ENCODE measurements at places on chromosomes 2 and 18.

- peak; percentile 18 for DNase-seq
Observed at GRCh38 chr18:41543815-41544214, 411.2 kb upstream of the PIK3C3 start.

GRCh38 chr2:10878268-10878915, 33.3 kb upstream of the KCNF1 start:
- no peak for DNase-seq

DNA sequence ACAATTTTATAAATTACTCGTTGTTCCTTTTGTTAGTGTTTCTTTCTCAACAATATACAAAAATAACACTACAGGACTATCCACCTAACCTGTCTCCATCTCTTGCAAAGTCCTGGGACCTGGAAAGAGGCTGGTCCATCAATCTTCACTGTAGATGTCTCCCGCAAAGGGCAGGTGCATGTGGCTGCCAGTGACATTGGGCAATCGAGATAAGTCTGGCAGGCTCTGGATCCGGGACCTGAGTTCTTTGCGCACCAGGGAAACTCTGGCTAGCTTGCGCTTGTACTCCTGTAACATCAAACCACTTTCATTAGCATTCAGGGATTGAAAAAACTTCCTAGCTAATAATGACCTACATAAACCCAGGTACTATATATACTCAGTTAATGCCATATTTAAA, 20.5 kb downstream of the RMP24 start:
- no peak for DNase-seq

GRCh38 chr2:85585781-85586105, 1.5 kb downstream of the VAMP5 start:
- DNase-seq, result no peak

GRCh38 chr2:96747061-96747617, 7.3 kb upstream of the LMAN2L start:
- DNase-seq, result no peak

DNA sequence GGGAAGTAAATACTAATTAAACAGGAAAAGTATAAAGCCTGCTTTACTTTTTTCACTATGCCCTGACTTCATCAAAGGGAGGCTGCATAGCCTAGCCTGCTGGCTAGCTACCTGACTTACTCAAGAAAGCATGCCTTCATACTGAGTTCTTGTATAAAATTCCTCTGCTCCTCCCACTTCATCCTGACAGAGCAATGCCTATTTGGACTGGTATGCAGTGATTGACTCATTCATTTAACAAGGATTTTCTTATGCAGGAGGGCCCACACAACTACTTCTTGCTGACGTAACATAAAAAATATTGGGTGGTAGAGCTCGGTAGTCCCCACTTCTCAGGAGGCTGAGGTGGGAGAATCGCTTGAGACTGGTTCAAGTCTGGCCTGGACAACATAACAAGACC, 70.5 kb downstream of the PRPF40A start:
- no peak for DNase-seq

DNA sequence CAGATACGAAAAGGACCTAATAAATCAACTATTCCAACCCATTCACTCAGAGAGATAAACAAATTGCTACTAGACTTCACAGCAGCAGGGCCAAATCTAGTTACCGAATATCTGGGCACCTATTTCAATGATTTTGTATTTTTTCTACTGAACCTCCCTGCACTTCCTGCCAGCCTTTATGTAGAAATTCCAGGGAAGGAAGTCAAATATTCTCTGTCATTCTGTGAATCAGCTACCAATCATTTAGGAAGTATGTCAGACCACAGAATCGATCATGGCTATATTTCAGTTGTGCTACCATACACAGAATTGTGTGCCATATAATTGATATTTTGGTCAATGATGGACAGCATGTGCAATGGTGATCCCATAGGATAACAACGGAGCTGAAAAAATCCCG, 109.6 kb upstream of the SPOPL start:
- no peak for DNase-seq

DNA sequence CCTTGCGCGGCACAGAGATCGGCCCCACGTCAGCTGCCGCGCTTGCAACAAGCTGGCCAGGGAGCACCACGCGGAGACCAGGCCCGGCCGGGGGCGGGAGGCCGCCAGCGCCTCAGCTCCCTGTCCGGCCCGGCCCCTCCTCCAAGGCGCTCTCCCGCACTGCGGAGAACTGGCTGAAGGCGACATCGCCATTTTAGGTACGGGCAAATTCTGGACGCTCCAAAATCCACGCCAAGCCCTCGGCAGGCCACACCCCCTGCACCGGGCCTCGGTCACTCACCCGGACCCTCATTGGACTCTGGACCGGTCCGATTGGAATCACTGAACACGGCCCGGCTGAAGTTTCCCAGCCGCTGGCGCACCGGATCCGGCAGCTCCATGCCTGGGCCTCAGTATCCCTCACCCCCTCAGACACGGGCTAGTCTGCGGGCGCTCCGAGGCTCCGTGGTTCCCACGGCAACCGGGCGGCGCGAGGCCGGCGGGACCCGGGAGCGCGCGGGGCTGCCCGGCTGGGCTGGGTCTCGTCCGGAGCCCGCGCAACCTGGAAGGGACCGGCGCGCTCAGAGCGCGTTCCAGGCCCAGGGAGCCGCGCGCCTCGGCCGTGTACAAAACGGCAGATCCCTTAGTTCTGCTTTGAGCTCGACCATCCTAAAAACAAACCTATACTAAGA, at the start of gene TMEM17:
TSS of gene TMEM17 (minus strand) at position 446 of the 671 bp plus-strand sequence. CDS start at position 380, 66 bp downstream.
- DNase-seq, result peak; percentile 47

- DNase-seq, result peak; percentile 33
Observed at GRCh38 chr2:234816491-234816890, 135.3 kb upstream of the SH3BP4 start.

- DNase-seq, result no peak
Observed at GRCh38 chr2:71608034-71608433, 154.7 kb downstream of the DYSF start.

- DNase-seq, result no peak
Observed at GRCh38 chr2:127620866-127621265, 25.1 kb upstream of the GPR17 start.

DNA sequence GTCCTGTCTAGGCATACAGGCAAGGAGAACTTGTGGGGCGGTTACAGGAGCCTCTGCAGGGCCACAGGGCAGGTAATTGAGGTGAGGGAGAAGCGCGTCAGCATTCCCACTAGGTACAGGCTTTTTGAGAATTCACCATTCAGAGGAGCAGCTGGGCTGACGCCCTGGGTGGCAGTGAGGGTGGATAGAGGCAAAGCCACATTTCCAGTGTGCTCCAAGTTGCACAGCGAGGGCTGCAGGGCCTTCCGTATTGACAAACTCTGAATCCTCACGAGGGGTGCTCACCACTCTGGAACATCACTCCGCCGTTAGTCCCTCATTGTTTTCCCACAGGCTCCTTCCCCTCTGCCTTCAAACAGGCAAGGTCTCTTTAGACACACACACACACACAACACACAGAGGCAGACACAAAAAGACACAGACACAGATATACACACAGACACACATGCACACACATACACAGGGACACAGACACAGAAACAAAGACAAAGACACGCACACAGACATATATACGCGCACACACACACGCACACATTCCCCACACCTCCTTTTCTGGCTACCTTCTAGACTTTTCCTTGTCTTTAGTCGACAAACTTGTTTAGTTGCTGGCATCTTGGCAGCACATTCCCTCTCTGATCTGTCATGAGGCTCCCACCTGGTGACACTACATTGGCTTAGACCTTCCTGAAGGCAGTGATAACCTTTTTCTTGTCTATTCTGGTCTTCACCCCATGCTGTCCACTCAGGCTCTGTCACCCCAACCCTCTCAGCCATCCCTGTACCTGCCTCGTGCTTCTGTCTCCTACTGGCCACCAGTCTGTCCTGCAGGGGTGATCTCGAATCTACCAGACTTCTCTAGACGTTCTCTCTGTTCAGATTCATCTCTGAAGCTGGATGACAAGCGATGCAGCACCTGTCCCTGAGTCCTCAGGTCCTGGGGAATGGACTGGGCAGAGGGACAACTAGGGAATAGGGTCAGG, 136.8 kb downstream of the ALPK2 start:
- no peak for DNase-seq

DNA sequence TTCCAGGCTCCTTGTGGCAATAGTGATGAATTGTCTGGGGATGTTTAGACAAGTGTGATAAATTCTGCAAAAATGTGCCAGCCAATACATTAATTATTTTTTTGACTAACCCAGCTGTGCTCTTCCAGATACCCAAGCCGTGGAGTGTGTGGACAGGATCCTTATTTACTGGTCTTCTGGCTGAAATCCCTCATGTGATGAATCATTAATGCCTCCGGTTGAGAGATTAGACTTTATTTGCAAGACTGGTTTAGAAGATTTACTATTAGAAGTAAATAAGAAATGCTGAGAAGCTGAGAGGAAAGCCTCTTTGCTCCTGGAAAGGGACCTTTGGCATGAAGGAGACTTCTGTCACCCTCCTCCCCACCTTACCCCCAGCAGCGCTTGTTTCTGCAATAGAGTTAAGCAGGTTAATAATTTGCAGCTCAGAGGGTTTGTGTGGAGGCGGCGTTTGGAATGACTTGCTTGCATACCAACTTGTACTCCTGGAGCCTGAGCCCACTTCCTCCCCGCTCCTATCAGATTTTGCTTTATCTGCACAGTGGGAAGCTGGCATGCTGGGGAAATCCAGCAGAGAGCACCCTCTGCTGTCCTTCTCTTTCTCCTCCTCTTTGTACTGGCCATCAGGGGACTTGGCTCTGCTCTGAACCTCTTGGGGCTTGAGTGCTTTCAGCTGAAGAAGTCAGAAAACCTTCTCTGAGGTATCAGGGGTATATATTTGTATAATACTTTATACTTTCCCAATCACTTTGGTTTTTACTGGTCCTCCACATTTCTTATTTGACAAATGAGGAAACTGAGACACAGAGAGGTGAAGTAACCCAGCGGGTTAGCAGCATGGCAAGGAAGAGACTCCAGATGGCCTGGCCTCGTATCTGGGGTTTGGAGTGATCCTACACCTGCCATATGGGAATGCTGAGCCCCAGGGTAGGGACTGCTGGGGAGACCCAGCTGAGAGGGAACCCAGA, 16.3 kb downstream of the SLC3A1 start:
- no peak for DNase-seq

DNA sequence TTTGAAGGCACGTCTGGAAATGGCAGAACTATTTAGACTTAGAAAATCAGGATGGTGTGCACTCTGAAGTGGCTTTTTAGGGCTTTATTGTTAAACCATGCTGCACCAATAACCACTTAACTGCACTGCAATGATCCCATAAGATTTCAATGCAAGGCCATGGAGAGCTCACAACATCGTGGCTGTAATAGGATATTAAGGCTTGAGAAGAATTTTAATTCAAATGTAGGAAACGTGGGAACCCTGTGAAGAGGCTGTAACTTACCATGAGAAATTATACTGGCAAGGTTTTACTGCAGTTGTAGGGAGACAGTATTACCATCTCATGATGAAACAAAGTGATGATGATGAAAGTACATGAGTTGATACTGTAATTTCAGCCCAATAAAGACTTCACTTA, 242.5 kb downstream of the AFF3 start:
- DNase-seq, result no peak

GRCh38 chr2:208101716-208102631, 22.4 kb downstream of the CRYGD start:
- no peak for DNase-seq

DNA sequence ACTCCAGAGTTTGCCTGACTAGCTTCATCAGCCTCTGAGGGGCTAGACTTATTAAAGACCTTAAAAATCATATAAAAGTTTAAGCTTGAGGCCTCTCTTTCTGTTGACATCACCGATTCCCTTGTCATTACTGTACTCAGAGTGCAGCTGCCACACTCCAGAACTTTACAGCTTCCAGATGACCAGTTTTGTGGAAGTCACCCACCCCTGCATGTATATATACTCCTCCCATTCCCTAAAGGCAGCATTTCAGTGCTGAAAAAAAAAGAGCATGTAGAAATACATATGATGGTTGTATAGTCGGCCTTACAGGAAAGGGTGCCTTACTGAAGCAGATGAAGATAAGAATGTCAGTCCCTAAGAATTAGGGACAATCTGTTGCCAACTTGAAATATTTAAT, 117.3 kb downstream of the FEZ2 start:
- DNase-seq, result no peak

DNA sequence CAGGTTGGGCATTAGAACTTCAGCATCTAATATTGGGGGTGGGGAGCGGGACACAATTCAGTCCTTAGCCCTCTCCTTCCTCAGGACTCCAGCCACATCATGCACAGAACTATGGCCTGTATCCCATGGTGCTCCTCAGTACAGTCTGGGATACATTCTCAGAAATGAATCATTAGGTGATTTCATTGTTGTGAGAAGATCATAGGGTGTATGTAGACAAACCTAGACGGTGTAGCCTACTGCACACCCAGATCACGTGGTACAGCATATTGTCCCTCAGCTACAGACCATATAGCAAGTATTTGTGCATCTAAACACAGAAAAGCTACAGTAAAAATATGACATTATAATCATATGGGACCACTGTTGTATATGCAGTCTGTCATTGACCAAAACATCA, 23.2 kb upstream of the IMP4 start:
- no peak for DNase-seq

- DNase-seq, result no peak
Observed at GRCh38 chr2:241381872-241382271, 25.8 kb downstream of the FARP2 start.

DNA sequence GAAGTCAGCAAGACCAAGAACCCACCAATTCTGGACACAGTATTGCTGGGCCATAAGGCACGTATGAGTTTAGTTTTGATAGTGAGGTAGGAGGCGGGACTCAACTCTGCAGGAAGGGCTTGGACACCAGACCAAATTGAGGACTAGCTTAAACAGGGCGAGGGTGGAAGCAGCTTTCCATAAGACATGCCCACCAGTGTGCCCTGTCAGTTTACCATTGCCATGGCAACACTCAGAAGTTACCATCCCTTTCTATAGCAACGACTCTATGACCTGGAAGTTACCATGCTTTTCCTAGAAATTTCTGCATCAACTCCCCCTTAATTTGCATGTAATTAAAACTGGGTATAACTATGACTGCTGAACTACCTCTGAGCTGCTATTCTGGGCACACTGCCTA, 2.8 kb downstream of the M1AP start:
- DNase-seq, result no peak

DNA sequence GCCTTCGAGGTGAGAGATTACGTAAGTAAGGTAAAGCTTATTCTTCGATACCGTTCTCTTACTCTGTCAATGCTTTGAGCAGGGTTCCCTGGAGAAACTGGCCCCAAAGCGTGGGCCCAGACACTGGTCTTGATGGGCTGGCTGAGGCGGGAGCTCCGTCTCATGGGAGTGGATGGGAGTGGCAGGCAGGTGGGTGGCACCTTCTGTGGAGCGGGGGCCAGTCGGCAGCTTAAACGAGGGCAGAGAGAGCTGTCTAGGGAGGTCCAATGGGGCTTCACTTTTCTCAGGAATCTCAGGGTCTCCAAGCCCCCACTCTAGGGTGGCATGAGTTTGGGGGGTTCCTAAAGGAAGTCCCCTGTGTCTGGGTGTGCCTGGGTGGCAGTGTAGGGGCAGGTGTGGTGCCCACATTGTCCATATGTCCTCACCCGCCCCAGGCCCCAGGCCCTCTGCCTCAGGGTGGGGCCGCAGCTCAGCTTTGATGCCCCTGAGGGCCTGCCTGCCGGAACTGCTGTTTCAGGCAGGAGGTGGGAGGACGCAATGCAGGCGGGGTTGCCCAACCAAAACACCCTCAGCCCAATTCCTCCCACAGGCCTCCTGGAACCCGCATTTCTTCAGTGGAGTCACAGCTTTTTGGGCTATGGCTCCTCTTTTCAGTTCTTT, 32.5 kb upstream of the FOSL2 start:
- no peak for DNase-seq

- peak; percentile 20 for DNase-seq
Observed at GRCh38 chr2:191957996-191958860, 111.3 kb upstream of the CAVIN2 start.

GRCh38 chr18:12074736-12075135, 18.9 kb upstream of the ANKRD62 start:
- no peak for DNase-seq

- DNase-seq, result peak; percentile 43
Observed at GRCh38 chr2:162430323-162430722, 86.4 kb downstream of the GCA start.

All from NCI-H2171 (cell line).